ENCODE measurements at places on chromosomes 2 and 18.

DNA sequence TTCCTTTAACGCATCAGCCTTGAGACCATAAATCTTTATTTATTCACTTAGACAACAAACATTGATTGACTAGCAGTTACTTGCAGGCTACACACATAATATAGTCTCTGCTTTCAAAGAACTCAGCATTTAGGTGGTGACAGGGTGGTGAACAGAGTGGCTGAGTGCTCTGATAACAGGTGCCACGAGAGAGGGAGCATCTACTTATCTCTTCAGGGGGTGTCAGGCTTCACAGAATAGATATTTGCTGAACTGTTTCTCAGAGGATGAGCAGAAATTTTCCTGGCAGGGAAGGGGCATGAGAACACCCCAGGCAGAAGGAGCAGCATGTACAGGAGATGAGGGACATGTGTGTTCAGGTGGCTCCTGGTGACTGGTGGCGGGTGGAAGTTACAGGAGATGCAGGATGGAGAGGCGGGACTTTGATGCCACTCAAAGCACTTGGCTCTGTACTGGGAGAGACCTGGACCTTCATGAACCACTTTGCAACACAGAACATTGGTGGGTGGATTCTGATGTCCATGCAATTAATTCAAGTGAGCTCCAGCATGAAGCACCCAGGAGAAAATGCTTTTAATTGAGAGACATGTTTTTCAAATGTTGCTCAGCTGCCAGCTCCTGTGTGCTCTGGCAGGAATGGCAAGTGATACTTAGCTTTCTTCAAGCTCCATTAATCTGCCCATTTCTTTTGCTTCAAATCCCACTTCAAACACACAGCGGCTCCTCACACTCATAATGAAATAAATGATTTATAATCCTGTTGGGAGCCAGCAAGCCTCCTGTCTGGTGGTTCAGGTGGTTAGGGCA lies 248.9 kb downstream of the MYCN start:
- no peak for DNase-seq

DNA sequence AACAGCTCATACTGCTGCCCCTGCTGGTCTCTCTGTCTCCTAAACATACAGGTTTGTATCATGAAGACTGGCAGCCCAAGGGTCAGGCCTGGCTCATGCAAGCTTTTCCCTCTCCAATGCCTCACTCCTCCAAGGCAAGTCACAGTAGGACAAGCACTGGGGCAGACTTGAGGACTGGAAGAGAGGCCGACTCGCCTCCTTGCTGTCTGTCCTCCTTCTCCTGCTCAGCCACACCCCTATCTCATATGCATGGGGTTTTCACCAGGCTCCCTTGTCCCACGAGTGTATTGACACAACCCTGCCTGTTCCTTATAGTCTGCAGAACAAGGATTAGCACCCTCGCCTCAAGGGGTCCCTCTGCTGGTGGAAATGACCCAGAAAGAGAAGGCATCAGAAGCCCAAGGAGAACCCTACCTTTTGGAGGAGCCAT lies 223.7 kb downstream of the SOX11 start:
- DNase-seq = peak; percentile 22

- no peak for DNase-seq
Measured at GRCh38 chr2:231342061-231342711, 53.3 kb upstream of the B3GNT7 start.

DNA sequence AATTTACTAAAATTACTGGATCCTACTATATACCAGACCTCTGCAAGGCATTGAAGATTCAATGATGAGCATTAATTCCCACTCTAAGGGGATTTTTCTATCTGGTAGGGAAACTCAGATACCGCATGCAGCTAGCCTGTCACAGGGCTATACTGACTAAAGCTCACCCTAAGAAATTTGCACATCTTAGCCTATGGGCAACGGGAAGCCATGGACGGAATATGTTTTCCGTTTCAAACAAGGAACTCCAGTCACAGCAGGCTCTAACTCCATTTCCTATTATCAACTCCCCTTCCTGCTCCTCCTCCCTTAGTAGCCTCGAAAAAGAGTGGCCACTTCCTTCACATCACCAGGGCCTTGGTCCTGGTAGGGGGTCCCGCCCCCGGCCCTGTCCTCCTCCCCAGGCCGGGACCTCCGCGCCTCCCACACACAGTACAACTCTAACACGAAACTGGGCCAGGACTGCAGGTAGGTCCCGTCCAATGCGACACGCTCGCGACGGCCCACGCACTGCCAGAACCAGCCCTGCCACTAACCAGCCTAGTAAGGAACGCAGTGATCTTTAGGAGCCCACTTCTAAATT lies 659 bp upstream of the COX5B start:
- no peak for DNase-seq

GRCh38 chr2:218819093-218819492 lies 12.5 kb downstream of the PRKAG3 start:
- peak; percentile 16 for DNase-seq

DNA sequence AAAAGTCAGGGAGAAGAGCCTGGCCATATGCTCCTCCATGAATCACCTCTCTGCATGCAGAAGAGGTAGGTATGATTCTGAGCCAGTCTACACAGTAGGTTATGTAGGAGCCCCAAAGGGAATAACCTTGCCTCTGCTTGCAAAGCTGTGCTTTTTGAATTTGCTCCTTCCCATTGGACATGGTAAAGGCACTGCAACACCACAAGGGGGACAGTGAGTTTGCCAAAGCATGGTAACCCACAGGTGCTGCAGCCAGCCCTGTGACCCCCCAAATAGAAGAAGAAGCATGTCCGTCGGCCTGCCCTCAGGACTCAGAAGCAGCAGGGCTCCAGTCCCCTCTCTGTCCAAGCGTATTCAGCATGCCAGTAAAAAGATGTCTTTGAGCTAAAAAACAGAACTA lies 51.0 kb upstream of the BCL2L11 start:
- DNase-seq = no peak

- DNase-seq = no peak
Measured at GRCh38 chr2:206764673-206765241, 371 bp downstream of the MDH1B start.

DNA sequence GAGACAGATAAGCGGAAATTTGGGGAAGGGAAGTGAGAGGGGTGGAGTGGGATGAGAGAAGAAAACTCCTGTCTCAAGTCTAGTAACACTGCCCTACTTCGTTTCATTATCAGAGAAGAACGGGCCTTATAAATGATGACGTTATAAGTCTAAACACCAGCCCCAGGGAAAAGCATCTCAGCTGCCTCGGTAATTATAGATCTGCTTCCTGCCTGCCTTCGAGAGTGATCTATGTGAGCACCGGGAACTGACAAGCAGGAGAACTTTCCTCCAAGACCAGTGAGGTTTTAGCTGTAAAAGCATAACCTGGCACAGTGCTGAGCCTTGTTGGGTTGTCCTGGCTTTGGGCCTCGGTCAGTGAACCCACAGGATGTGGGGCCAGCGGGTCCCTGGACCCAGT lies 227.9 kb upstream of the SIX2 start:
- peak; percentile 16 for DNase-seq

- DNase-seq = no peak
Measured at GRCh38 chr18:7479756-7480155, 87.4 kb upstream of the PTPRM start.

- DNase-seq = no peak
Measured at GRCh38 chr2:3657881-3658280, at the start of gene ALLC. Gene ALLC, plus strand, starts transcription at chr2:3658200. Its CDS starts 12,958 bp downstream, at chr2:3671158.

GRCh38 chr18:75544051-75544481 lies 116.6 kb upstream of the SMIM21 start:
- no peak for DNase-seq

DNA sequence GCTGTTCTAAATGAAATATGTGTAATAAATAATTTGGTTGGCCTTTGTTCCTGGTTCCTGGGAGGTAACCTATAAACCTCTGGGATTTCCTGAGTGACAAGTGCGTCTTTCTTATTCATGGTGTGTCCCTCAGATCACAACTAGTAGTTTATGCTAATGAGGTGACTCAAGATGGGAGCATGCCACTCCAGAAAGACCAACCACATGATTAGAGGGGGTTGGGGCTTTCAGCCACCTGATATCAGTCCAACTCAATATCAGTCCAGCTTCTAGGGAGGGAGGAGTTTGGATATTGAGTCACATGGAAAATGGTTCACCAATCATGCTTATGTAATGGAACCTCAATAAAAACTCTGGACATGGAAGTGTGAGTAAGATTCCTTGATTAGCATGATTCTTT lies 96.6 kb downstream of the QPCT start:
- DNase-seq = no peak

DNA sequence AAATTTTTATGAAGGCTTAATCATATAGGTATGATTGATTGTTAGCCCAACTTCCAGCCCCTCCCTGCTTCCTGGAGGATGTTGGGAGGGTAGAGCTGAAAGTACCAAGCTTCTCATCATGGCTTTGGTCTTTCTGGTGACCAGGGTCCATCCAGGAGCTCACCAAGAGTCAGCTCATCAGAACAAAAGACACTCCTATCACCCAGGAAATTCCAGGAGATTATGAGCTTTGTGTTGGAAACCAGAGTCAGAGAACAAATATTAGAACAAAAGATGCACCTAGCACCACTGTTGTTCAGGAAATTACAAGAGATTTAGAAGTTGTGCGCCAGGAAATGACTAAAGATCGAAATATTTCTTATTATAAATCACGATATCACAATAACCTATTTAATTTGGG lies 119.9 kb upstream of the THUMPD2 start:
- DNase-seq = no peak

DNA sequence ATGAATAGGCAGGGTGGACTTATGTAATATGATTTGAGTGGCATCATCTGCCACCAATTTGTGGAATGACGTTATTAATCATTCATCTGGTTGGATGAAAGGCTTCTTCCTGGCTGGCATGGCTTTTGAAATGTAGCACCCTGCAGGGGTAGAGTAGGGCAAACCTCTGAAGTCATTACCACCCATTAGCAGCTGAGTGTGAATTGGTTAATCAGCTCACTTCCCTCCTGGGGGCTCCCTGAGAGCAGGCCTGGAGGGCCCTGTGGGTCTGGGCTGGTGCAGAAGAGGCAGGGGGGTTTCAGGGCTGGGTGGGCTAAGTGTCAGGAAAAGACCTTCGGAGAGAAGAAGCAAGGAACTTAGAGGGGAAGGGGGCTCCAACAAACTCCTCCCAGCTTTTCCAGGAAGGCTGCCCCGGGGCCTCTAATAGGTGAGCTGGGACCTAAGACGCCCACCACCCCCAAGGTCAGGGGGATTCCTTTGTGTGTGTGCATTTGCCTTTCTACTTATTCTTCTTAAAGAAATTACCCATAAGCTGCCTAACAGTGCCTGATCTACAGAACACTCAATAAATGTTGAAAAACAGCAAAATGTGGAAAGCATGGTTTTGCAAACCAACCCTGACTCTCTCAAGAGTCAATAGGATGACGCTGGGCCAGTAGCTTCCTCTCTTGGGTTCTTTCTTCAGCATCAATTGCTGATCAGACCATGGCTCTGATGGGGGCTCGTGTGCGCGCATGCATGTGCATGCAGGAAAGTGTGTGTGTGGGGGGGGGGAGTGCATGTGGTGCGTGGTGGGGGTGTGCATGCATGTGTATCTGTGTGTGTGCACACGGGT lies 49.7 kb upstream of the ZNF516 start:
- no peak for DNase-seq

- peak; percentile 64 for DNase-seq
Measured at GRCh38 chr2:239264838-239265651, 135.8 kb downstream of the HDAC4 start.

DNA sequence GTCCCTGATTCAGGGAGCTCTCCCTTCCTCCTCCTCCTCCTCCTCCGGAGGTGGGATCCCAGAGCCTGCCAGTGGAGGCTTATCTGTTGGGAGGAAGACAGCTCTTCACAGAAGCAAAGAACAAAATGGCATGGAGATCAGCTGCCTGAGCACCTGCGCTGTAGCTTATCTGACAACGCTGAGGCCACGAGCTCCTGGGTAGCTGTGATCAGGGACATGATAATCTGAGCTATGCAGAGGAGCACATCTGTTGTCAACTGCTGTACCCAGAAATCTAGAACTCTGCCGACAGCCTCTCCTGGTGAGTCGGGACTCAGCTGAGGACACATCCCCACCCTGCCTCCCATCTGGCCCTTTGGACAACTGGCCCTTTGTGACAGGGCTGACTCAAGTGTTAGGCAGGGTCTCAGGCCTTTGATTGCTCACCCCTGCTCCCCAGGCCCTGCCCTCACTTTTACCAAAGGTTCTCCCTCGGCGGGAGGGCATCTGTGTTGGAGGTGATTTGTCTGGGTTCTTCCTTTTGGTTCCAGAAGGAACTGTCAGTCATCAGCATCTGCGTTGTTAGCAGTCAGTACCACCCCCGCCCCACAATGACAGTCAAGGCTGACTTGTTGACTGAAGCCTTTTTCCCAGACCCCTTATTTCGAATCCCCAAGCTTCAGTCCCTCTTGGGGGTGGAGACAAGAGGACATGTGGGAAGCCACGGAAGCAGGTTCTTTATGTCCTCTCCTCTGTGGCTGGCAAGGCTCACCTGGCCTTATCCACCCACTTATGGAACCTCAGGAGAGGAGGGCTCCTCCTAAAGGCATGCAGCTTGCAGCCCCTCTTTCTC lies 5.9 kb upstream of the CNNM3 start:
- DNase-seq = no peak

GRCh38 chr2:83630351-83630750 lies 828.7 kb downstream of the SUCLG1 start:
- DNase-seq = no peak

GRCh38 chr2:230981704-230982103 lies 14.2 kb upstream of the SPATA3 start:
- DNase-seq = no peak

DNA sequence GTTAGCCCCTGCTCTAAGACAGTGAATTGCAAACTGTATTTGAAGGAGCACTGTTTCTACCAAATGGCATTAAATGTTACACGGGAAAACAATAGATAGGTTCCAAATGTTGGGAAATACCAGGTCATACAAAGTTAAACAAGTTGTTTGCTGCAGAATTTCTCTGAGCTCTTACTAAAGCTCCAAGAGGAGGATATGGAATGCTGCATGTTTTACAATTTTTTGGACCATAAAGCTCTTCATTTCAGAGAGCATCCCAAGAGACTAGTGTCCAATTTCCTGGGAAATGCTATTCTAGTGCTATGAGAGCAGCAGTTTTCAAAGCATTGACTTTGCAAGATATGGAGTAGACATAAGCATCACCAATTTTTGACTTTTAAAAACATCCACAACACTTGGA lies 155.6 kb upstream of the CCDC68 start:
- no peak for DNase-seq

DNA sequence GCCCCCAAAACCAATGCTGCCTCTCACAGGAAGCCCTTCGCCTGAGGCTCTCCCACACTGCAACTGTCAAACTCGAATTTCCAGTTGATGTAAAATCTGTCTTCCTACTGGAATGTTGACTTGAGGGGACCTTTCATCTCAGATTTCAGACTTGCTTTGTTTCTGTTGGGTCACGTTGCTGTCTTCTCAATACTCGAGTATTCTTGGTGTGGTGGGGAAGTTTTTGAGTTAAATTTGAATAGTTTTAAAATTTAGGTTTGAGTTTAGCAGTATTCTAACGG lies 50.8 kb downstream of the AGAP1 start:
- no peak for DNase-seq

- peak; percentile 98 for DNase-seq
Measured at GRCh38 chr2:70094978-70095719, 7.9 kb downstream of the PCBP1 start.
